ENCODE measurements at places on chromosomes 11 and 22.

GRCh38 chr11:2726964-2727363, 27.2 kb upstream of the KCNQ1OT1 start:
- no peak for DNase-seq

GRCh38 chr11:132872211-132872610, 660.1 kb downstream of the OPCML start:
- no peak for DNase-seq

GRCh38 chr22:46842606-46843005, 80.2 kb downstream of the TBC1D22A start:
- DNase-seq, result no peak

GRCh38 chr11:67439321-67440228, 2.1 kb upstream of the PTPRCAP start:
- DNase-seq, result no peak

DNA sequence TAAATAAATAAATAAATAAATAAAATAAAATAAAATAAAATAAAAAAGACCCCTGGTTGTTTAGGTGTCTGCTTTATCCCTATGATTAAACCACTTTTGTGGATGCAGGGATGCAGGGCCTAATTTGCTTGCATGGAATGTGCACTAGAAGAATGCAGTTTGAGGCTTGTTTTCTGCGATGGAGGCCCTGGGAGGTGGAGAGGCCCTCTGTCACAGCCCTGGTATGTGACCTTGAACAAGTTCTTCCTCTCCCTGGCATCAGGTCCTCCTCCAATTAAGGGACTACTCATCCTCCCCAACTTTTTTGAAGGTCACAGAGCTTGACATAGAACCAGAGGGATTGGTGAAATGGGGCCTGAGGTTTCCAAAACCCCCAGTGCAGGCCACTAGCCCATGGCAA, 22.7 kb downstream of the KCNJ4 start:
- DNase-seq, result no peak

DNA sequence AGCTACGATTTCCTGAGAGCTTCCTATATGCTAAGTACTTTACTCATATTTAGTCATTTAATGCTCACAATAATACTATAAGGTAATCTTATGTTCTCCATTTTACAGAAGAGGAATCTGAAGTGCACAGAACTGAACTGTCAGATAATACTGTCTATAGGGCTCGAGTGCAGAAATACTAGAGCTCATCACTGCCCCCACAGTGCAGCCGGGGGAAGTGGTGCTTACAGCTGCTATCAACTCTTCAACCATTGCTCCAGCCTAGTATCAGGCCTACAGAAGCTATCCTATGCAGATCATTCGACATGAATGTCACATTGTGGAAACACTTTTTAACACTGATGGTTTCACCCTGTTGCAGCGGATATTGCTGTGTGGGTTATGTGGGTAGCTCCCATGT, 929.9 kb downstream of the NTM start:
- no peak for DNase-seq

GRCh38 chr11:71341596-71341995, 89.2 kb upstream of the SHANK2 start:
- no peak for DNase-seq

DNA sequence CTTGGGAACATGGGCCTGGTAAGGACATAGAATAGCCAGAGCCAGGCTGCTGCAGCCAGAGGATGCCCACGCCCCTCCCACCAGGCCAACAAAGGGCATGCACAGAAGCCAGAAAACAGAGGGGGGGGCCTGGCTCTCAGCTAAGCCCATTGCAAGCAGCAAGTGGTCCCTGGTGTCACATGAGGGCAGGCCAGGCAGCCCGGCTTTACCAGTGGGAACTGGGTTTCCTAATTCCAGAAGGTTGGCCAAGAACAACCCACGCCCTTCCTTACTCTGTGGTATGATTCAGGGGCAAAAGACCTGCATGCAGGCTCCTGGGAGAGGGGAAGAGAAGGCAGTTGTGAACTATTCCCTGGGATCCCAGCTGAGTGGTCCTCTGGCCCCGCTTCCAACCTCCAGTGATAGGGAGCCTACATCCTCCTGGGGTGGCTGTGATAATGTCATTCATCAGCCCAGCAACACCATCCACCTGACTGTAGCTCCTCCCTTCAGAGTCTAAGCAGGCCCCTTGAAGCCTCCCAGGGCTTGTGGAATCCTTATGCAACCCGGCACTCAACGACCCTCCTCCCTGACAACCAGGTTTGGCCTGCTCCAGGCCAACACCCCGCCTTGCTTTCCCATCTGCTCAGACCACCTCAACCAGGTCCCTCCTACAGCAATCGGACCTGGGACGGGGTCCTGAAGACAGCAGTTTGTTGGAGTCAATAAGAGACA, 62.1 kb upstream of the LMO1 start:
- no peak for DNase-seq

DNA sequence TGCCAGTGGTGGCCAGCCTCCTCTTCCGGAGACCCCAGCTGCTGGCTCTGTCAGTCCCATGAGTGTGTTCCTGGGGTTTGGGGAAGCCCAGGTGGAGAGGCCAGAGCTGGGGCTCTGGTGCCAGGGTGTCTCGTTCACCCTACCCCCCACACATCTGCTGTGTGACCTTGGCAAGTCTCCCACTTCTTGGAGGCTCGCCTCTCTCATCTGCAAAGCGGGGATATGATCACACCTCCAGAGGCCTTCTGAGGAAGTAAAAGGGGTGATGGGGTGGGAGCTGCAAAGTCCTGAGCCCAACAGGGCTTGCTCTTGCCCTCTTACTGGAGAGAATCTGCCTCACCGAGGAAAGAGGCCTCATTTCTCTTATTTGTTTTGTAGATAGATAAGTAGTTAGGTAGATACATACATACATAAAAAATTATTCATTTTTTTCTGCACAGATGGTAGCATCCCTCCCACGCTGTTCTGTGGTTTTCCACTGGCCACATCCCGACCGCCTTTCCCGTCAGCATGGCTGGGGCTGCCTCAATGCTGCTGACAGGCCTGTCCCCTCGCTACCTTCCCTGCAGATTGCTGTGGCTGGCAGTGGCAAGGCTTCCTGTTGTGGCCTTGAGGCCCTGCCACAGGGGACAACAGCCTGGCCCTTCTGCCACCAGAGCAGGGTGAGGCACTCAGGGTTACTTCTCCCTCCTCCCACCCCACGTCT, 23.9 kb downstream of the MYO7A start:
- no peak for DNase-seq

DNA sequence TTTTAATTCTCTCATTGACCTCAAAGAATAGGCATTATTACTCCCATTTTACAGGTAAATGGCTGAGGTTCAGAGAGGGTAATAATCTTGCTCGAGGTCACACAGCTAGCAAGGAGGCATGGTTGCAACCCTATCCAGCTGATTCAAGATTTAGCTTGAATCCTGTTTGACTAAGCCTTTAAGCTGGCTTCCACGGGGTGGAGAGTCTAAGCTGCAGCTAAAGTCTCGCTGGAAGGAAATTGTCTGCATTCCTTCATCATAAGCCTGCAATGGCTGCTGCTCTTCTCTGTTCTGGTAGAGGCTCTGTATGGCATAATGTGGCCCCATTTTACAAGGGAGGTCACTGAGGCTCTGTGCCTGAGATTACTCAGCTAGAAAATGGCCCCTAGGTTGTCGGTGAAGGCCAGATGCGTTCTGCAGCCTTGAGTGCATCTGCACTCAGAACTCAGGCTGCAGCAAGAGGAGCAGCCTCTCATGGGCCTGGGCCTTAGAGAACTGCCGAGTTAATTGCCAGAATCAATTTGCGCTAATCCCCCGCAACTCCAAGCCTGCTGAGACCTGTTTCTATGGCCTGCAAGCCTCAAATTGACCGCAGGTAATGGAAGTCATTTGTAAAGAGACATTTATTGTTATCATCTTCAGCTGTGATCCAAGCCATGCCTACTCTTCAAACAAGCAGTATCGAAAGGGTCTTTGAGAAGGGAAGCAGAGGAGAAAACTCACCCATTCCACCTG, 44.1 kb upstream of the SEZ6L start:
- no peak for DNase-seq

Measured in HCT116 (cell line).